ENCODE measurements at places on chromosomes 11 and 22.

DNA sequence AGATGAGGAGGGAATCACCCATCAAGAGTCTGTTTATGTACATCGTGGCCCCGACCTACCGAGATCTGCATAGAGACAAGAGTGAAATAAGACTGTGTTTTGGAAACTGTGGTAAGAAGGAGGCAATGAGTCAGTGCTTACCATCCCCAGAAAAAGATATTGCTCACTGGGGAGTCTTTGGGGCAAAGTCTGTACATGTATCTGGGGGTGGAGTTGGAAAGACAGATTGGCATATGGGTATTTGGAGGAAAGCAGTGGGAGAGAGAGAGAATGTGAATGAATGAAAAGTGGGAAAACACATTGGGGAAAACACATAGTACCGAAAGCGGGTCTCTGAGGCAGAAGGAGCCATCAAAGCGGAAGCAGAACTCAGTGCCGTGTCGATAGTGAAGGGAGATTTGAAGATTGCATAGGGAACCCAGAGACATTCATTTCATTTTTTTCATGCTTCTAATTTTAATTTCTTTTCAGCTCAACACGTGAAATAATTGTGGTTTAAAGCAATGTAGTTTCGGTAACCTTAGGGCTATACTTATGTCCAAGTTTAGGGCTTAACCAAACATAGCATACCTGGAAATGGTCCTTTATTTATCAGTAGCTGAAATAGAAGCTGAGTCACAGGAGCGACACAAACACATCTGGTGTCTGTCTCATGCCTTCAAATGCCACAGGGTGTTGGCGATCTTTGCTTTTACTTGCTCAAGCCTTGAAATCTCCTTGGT, 98.6 kb upstream of the CD44 start:
- H3K36me3 ChIP-seq, result no peaks in the 10 kb centered on the region
- peak; percentile 61 for DNase-seq
- H3K4me1 ChIP-seq, result peaks cover 32% of the 10 kb centered on the region

DNA sequence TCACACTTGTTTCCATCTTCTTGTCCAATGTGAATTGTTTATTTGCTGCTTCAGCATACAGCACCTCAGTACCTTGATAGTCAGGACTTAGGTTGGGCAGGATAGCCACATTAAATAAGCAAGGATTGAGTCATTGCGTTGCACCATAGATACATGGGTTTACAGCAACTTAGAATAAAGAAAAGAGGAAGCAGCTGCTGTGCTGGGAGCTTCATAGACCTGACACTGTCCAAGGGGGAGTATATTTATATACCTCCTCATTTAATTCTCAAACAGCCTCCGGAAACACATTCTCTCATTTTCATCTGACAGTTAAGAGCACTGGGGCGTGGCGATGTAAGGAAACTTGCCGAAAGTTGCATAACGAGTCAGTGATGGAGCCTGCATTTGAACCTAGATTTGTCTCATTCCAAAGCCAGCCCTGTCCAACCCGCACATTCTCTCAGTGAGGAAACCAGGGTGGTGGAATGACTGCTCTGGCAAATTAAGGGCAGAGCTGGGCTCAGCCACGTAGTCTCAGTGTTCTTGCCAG, 42.2 kb downstream of the UBASH3B start:
- no peak overlapping the region for H3K27ac ChIP-seq
- DNase-seq, result peak; percentile 79
- no peaks in the 10 kb centered on the region for H3K27me3 ChIP-seq

- no peak for DNase-seq
- H3K4me1 ChIP-seq, result no peaks in the 10 kb centered on the region
- no peaks in the 10 kb centered on the region for H3K36me3 ChIP-seq
- no peak overlapping the region for H3K4me3 ChIP-seq
- no peak overlapping the region for H3K27ac ChIP-seq
Measured at GRCh38 chr11:114594703-114595102, 883 bp downstream of the NXPE4 start.

- no peaks in the 10 kb centered on the region for H3K27me3 ChIP-seq
- H3K4me3 ChIP-seq, result no peak overlapping the region
- H3K36me3 ChIP-seq, result no peaks in the 10 kb centered on the region
- DNase-seq, result no peak
- no peak overlapping the region for H3K27ac ChIP-seq
Measured at GRCh38 chr11:15826826-15827225, 529.5 kb downstream of the SOX6 start.

DNA sequence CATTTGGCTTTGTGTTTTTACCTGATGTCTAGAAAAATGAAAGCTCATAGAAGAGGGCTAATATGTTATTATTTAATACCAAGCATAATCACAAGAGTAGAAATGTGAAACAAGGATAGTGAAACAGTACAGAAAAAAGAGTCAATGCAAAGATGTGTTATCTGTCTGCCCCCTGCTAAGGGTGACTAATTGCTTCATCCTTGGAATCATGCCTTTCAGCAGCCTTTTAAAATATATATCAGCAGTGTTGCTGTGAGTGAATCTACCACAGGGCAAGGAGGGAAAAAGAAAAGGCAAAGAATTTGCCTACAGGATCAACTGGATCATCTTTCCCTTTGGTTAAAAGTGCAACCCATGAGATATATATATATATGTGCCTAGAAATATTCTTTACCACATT, 867.2 kb upstream of the RAG2 start:
- H3K27me3 ChIP-seq, result no peaks in the 10 kb centered on the region
- H3K36me3 ChIP-seq, result no peaks in the 10 kb centered on the region
- no peaks in the 10 kb centered on the region for H3K4me1 ChIP-seq
- no peak overlapping the region for H3K27ac ChIP-seq
- DNase-seq, result no peak
- H3K4me3 ChIP-seq, result no peak overlapping the region

All from PC-3 (cell line).